ENCODE measurements at places on chromosomes 12 and 14.

- no peak for DNase-seq
Observed at GRCh38 chr12:5318874-5319273, 113.0 kb upstream of the NTF3 start.

GRCh38 chr14:85313560-85314207, 216.3 kb upstream of the FLRT2 start:
- no peak for DNase-seq

DNA sequence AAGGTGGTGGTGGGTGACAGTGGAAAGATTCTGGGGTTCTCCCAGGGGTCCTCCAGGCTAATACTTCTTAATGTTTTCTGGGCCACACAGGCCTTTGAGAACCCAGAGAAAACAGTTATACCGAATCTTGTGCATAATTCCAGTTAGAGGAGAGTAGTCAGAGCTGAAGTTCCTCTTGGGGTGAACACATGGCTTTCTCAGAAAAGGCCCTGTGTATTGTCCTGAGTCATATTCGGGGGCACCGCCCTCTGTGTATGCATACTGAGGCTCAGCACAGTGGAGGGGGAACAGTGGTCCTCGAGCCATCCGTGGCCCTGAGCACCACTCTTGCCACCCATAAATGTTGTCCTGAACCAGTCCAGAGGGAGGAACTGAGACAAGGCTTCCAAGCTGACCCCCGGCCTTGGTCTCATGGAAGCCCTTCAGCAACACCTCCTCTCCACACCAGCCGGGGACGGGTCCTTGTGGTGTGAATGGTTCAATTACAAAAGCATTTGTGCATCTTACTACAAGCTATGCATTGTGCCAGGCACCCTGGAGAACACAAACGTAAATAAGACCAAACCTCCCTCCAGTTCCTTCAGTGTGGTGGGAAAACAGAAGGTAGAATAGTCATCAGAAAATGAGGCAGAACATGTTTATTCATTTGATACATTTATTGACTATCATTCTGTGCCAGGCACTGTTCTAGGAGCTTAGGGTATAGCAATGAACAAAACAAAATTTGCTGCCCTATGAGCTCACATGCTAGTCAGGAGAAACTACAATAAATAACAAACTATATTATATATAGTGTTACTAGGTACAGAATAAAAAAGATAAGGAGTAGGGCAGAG, 9.9 kb downstream of the DHRS2 start:
- no peak for DNase-seq

- no peak for DNase-seq
Observed at GRCh38 chr12:59149995-59150642, 229.8 kb upstream of the LRIG3 start.

DNA sequence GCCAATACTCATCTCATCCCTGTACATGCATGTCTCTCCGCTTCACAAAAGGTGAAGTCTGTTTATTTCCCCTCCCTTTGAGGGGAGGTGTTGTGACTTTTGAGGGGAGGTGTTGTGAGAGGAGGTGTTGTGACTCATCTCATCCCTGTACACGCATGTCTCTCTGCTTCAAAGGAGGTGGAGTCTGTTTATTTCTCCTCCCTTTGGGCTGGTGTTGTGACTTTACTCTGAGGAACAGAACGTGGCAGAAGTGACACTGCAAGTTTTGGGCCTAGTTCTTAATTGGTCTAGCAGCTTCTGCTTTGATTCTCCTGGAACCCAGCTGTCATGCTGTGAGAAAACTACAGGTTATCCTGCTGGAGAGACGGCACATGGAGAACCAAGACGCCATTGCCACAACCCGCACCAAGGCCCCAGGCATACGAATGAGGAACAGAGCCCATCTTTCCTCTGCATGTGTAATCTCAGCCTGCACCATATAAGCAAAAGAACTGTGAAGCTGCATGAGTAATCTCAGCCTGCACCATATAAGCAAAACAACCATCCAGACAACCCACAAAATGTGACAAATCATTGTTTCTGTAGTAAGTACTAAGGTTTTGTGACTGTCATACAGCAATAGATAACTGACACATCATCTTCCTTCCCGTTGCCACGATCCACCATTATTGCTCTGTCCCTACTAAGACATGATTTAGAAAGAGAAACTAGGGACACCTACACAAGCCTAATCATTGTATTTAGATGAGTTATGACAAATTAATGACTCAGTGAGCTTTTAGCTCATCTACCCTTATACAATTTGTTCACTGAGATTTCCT, 30.0 kb downstream of the GALNT4 start:
- DNase-seq = no peak

DNA sequence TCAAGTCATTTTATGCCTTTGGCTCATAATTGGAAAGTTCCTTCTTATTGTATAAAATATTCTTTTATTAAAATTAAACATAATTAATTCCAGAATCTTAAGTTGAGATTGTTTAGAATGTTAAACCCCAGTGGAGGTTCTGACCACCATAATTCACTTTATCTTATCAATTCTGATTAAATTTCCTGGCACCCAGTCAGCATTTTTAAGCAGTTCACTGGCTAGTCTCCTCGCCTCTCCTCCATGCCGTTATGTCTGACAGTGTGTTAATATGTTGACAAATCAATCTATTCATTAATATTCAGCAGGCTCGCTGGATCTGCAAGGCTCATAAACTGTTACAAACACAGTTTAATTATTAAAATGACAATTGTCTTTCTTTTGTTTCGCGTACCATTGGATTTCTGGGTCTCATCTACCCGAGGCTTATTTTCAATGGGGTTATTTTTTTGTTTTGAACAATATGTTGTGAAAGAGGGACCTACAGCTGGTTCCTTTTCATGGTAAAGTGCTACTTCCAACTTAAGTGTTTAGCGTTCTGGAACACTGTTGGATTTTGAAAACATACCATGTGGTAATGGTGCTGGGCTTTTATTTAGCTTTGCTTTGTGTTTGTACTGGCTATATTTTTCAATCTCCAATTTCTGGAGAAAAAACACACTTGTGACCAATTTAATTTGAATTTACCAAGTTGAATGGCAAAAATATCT, 339.7 kb downstream of the PRKD1 start:
- no peak for DNase-seq

DNA sequence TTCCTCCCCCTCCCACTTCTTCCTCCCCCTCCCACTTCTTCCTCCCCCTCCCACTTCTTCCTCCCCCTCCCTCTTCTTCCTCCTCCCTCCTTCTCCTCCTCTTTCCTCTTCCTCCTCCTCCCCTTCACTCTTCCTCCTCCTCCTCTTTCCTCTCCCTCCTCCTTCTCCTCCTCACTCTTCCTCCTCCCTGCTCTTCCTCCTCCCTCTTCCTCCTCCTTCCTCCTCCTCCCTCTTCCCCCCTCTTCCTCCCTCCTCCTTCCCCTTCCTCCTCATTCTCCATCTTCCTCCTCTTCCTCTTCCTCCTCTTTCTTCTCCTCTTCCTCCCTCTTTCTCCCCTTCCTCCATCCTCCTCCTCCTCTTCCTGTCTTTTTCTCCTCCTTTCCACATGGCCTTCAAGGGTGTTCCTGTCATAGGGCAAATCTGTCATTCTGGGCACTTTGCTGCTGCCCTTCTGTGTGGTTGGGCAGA, 111.4 kb downstream of the PHETA1 start:
- DNase-seq = no peak

- DNase-seq = no peak
Observed at GRCh38 chr12:13950502-13950901, 30.9 kb downstream of the GRIN2B start.

DNA sequence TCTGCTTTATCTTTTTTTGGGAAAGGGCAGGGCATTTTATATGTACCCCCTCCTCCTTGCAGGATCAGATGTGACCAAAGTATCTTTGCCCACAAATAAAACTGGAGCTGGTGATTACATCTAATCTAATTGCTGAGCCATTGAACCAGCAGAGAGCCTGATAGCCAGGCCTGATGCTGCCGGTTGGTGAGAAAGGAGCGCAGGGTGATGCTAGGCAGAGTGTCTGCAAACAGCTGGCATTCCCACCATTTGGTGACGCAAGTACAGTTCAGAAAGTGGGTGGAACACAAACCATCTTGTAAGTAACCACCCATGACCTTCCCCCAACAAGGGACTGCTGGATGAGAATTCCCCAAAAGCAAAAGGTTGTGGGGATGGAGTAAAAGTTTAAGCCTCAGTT, 12.7 kb downstream of the DPPA3 start:
- DNase-seq = no peak

- no peak for DNase-seq
Observed at GRCh38 chr14:75630695-75631452, 29.8 kb downstream of the ERG28 start.

DNA sequence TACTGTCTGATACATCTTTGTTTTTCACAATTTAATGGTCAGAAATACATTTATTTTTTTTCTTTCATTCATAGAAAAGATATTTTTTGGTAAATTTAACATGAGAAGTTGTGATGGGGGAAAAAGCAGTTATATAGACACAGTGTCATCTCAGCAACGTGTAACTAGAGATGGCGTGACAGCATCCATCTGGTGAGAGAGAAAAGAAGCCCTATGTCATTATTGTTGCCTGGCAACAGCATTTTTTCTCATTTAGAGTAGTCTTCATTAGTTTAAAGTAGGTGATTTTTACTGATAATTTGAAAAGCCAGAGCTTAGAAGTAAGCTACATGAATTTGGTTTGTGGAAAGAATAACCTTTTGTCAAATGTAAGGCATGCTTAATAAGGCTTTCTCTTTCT, 128.6 kb downstream of the ACSS3 start:
- DNase-seq = no peak

- DNase-seq = no peak
Observed at GRCh38 chr12:94187361-94187760, 39.0 kb downstream of the PLXNC1 start.

GRCh38 chr14:100363053-100363452, 39.9 kb downstream of the SLC25A47 start:
- no peak for DNase-seq

DNA sequence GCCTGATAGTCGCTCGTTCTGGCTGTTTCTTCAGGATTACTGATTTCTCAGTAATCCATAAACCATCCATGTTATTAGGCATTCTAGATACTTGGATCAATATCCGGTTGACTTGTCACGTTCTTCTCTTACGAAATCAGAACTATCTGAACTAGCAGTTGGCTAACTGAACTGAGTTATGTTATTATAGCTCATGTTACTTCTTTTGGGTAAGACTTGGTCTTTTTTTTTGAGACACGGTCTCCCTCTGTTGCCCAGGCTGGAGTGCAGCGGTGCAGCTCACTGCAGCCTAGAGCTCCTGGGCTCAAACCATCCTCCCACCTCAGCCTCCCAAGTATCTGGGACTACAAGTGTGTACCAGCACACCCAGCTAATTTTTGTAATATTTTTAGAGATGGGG, 178.6 kb downstream of the PRKCH start:
- DNase-seq = no peak

DNA sequence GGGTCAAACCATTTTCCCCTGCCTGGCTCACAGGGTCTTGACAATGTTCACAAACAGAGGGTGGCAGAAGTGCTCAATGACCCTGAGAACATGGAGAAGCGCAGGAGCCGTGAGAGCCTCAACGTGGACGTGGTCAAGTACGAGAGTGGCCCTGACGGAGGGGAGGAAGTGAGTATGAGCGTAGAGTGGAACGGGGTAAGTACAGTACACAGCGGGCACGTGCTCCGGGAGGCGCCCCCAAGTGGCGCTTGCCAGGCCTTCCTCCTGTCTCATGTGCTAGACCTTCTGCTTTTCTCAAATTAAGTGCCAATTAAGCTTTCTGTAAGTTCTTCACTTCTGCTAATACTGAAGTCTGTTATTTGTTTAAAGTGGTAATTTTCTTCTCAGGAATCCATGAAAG, 35.9 kb downstream of the XRCC3 start:
- peak; percentile 25 for DNase-seq

All from stimulated activated CD8-positive, alpha-beta memory T cell treated with anti-CD3 and anti-CD28 coated beads, Interleukin-7, amount 100 ng/mL, for 48 hours (primary cell).